ENCODE measurements at places on chromosomes 1 and 21.
A peak's percentile ranks its signal among the peaks of the same experiment; 100 is the strongest.

DNA sequence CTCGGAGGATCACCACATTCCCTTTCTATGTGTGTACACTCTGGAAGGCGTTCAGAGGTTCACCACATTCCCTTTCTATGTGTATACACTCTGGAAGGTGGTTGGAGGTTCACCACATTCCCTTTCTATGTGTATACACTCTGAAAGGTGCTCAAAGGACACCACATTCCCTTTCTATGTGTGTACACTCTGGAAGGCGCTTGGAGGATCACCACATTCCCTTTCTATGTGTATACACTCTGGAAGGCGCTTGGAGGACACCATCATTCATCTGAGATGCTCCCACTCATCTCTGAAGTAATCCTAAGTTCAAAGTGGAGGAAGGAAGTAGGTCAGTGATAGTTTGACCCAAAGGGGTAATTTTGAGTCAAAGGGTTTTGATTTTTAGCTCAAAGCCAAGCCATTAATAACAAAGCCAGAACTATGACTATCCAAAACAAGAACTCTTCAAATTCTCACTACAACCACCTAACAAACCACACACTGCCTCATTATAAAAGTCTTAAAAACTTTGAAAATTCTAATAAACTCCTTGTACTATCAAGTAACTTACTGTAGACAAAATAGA, 32.9 kb downstream of the NRIP1 start:
- DNase-seq = no peak

- DNase-seq = no peak
Measured at GRCh38 chr1:219533280-219533679, 79.6 kb downstream of the ZC3H11B start.

DNA sequence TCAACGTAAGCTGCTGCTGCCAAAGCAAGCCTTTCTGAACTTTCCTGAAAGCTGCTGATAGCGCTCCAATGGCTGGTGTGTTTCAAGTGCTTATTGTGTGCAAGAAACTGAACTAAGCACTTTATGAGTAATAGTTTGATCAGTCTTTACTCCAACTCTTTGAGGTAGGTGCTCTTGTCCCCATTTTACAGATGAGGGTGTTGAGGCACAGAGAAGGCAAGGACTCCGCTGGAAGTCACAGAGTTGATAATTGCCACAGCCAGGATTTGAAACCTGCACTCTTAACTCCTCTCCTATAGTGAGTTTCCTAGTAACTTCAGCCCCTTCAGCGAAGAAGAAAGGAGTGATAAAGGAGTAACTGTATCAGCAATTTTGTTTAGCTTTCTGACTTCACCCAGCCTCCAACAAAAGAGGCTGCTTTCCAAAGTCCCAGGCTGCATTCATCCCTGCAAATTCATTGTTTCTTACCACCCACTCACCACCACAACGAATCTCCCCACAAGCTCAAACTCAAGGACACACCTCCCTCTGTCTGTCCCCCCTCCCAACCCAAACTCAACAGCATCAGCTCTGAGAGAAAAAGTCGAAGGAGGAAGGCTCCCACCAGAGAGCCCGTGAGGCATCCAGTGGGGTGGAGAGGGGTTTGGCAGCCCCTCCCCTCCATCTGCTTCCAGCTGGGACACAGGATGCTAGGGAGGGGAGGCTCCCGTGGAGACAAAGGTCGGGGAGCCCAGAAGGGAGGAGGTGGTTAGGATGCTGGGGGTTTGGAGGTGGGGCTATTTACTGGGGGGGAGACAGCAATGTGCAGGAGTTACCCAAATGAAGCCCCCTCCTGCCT, 139.6 kb downstream of the NAV1 start:
- DNase-seq = no peak

DNA sequence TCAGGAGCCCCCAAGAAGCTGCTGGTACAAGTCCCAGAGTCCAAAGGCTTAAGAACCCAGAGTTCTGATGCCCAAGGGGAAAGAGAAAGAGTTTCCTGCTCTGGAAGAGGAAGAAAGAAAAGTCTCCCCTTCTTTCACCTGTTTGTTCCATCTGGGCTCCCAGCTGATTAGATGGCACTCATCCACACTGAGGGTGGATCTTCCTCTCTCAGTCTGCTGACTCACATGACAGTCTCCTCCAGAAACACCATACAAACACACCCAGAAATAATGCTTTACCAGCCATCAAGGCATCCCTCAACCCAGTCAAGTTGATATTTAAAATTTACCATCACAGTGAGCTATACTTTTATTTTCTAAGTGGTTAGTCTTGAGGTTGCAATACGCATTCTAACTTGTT, 257.9 kb downstream of the PAPPA2 start:
- DNase-seq = no peak

DNA sequence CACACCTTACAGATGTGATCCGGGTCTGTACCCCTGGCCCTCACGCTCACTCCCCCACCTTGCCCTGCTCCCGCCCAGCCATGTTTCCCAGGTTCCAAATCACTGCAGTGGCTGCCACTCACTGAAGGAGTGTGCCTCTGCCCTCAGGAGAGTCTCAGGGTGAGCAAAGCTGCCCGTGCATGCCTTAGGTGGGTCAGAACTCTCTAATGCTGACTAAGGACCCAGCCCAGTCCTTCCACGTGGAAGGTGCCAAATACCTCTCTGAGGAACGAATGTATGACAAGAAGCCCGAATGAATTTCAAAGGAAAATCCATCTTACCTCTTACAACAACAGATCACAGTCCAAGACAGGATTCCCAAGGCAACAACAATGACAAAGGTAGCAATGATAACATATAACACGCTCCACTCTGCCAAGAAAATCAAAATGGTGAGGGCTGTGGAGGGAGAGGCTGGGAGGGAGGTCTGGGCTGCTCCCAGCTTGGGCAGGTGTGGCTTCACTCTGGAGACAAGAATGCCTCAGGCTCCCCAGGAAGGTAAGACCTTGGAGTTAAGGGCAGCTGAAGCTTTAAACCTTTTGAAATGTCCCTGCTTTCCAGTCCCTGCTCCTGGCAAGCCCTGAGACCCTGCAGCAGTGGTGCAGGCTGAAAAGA, 115.2 kb downstream of the KIAA0319L start:
- no peak for DNase-seq

DNA sequence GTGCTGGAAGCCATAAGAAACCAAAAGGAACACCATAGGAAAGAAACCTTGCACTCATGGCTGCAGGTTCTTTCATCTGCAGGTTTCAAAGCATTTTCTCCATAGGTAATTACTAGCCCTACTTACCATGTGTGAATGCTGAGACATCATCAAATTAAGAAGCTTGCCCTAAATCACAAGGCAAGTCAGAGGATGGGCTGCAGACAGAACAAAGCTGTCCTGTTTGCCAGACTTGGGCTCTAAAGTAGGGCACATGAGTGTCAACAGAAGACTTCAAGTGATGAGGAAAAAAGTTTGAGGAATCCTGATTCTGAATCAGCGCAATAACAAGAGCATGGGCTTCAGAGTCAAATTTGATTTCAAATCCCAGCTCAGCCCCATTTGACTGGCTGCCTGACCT, 5.8 kb upstream of the EPS15 start:
- DNase-seq = no peak

- no peak for DNase-seq
Measured at GRCh38 chr1:51444096-51444495, 75.0 kb downstream of the EPS15 start.

DNA sequence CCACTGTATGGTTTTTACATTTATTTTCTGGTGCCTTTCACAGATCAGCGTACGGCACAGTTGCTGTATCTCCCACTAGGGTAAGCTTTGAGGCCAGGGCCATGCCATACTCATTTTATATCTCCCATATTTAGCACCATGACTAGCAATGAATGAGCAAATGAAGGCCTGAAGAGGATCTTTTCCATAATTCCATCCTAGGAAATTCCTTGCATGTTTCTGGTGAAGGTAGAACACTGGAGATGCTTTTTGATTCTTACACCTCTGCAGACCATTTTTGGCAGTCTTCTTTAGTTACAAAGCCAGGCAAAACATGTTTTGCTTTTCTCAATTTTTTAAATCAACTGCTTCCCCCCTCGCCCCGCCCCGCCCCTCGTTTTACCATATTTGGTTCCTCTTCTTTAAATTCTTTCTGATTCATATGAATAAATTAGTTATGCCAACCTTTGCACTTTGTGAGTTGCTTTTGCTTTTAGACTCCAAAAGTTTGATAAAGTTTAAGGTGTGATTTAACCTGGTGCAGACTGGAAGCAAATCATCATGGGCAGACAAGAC, 78.9 kb upstream of the AK4 start:
- no peak for DNase-seq

DNA sequence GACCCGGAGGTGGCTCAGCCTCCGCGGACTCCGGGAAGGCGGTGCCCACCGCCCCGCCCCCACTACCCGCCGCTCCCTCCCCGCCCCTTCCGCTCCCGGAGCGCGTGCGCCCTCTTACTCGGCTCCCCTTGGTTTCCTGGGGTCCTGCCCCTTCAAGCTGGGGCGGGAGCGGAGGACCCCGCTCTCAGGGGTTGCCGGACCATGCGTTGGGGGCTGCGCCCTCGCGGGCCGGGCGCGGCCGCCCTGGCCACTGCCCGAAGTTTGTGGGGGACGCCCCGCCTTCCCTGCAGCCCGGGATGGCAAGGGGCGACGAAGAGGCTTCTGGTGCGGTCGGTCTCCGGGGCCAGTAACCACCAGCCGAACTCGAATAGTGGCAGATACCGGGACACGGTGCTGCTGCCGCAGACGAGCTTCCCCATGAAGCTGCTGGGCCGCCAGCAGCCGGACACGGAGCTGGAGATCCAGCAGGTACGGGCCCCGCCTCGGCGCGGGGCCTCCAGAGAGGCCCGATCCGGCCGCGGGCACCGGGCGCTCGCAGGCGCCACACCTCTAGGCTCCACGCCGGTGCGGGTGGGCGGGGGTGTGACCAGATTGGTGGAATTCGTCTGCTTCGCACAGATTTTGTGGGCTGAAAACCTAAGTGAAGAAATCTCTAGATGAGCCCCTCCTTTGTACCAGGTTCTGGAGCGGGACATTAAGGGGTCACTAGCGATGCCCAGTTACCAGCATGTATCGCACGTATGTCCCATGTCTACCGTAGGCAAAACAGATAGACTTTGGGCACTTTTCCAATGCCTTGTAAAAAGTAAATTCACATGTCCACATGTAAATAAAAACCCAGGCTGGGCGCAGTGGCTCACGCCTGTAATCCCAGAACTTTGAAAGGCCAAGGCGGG, at the start of gene IARS2:
TSS of gene IARS2 (plus strand) at position 117 of the 896 bp plus-strand sequence. CDS start at position 202, 85 bp downstream.
- peak; percentile 89 for DNase-seq

DNA sequence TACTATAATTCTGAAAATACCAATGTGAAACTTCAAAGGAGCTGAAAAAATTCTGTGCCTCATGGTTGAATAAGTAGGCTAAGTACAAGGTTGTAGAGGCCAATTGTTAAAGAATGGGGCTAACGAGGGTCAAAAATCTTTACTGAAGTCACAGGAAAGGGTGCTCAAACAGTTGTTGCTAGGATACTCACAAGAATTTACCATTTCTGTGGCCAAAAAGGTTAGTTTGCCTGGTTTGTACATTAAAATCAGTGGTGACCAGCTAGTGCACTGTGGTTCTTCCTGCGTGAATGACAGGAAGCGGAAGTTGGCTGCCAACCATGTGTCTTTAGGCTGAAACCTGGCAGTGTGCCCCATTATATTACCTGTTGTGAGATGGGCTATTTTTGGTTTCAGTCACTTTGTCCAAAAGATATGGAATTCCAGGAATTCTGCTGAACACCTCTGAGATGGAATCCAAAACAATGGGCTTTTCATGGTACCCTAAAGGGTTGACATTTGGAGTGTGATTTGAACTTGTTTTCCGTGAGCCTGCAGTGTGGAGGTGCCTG, 13.5 kb downstream of the MAP3K21 start:
- DNase-seq = no peak

GRCh38 chr1:72521659-72522058, 239.3 kb upstream of the NEGR1 start:
- no peak for DNase-seq

DNA sequence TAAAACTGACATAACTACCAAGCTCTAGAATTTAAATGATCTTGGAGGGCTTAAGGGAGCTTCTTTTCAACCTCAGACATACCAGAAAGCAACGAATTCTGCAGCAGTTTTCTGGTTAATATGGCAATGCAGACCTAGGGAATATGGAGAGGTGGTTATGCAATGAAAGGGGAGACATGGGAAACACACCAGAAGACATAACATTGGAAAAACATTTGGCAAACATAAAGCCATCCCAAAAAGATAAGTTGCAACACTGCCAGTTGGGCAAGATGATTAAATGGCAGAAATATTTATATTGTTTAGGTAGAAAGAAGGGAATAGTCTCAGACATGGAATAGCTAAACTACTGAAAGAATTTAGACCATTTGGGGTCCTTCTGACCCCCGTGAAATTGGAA, 104.5 kb downstream of the KCNJ6 start:
- DNase-seq = no peak

- DNase-seq = no peak
Measured at GRCh38 chr21:43354026-43354420, 72.9 kb downstream of the SIK1 start.

DNA sequence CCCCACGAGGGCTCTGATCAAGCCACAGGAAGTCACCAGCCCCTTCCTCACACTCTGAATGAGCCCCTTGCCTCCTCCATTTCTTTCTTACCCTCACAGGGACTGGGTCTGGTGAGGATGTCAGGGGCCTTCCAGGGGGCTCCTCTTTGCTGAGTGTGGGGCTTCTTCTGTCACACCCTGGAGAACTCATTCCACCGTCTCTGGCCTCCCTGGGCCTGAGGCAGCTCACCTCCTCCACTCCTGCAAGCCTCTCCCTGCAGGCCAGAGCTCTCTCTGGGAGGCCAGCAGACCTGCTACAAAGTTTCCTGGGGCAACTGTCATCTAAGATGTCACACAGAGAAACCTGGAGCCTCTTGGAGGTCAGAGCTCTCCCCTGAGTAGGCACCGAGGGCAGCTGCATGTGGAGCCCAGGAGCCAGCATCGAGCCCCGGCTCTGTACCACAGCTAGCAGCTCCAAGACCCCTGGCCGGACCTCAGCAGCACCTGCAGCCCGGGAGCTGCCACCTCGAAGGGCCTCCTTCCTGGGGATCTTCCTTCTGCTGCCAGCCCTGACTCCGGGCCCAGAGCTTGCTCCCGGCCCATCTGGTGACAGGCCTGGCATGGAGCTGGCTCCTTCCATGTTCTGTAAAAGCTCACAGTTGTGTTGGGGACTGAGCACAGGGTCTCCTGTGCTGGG, 1.1 kb downstream of the SPOCD1 start:
- no peak for DNase-seq

Measured in stimulated activated CD8-positive, alpha-beta memory T cell treated with anti-CD3 and anti-CD28 coated beads, Interleukin-7, amount 100 ng/mL, for 24 hours (primary cell).